ENCODE measurements at places on chromosomes 12 and 14.
A peak's percentile ranks its signal among the peaks of the same experiment; 100 is the strongest.

DNA sequence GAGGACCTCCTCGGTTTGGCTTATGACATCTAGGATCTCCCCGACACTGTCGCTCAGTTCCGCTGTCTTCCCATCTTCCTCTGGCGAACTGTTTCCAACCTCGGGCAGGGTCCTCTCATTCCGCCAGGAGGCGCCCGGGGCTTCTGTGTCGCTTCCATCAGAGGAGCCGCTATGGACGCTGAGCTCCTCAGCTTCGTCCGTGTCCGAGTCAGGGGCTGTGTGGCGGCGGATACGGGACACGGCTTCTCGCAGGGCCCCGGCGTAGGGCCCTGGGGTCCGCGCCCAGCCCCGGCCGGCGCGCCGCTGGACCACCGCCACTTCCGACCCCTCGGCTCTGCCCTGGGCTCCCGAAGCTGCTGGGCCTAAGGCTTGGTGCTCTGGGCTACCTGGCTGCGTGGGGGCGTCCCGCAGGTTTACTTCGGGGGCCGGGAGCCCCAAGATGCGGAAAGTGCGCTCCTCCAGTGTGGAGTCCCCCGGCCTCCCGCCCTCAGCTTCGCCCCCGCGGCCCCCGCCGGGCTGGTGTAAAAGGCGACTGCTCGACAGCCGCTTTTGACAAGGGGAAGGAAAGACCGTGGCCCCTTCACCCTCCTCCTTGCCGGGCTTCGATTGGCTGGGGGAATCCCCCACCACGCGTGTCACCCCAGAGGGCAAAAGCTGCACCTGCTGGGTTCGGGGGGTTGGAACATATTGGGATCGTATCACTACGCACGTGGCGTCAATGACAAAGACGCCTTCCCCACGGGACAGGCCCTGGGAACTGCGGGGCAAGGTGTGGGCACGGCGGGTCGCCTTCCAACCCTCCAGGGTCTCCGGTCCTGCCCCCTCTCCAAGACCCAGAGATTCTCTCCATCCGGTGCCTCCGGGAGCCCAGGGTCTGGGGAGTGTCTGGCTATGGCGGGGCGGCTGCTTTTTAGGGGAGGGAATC lies 2.1 kb downstream of the DDN start:
- DNase-seq: peak; percentile 62

DNA sequence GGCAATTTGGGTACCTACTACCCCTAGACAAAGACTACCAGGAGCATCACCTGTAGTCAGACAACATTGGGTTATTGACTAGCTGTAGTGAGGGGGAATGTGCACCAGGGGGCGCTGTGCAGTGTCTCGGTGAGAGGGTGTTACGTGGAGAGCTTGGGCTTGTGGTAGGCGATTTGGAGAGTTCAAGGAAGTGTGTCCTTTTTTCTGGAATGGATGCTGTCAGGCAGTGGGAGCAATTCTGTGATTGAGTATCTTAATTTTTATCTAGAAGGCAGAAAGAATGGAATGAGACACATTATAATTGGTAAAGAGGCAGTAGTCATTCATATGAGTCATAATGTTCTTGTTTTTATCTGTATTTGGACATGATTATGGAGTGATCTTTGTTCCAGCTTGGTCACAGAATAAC lies 187.7 kb downstream of the GALC start:
- DNase-seq: peak; percentile 40

DNA sequence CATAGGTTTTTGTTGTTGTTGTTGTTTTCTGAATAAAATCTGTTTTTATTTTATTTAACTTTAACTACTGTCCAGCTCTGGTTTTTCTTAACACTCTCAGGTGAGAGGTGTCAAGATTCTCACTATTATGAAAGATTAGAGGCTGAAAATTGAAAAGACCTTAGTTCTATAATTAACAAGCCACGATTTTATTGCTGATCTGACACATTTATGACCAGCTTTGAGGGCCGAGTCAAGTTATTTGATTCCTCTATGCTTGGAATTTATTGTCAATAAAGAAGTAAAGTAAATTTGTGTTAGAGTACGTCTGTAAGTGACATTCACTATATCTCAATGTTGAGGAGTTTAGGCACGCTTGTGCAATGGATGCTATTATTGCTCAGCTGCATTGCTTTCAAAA lies 808.8 kb downstream of the GALC start:
- no peak for DNase-seq

DNA sequence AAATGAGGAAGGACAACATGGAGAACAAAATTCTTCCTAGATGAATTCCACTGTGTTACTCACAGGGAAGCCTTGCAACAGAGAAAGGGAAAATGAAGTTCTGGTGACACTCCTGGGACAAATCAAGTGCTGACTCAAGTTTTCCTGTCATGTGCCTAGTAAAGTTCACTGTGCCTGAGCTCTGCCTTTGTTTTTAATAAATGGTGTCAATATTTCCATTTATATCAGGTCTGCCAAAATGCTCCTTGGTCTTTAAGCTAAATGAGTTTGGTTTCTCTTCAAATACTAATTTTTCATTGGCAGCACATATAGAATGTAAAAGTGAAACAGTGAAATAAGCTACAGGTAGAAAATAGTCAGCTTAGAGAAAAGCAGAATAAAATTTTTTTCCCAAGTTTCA lies 33.0 kb downstream of the HIGD1C start:
- DNase-seq: no peak

DNA sequence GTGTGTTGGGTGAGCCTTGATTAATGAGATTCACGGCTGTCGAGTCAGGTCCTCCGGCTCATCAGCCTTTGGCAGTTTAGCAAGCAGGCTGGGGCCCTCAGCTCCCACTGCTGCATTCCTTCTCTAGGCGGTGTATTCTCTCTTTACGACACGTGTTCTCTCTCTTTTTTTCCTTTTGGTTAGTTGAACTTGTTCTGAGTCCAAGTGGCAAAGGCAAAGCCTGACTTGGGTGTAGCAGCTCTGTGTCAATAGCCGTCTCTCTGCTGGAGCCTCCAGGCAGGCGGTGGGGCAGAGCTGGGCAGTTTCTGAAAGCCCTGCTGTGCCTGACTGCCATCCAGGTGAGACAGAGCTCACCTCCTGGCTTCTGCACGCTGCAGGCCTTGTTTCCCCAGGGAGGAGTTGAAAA lies 46.6 kb downstream of the SUSD6 start:
- no peak for DNase-seq

DNA sequence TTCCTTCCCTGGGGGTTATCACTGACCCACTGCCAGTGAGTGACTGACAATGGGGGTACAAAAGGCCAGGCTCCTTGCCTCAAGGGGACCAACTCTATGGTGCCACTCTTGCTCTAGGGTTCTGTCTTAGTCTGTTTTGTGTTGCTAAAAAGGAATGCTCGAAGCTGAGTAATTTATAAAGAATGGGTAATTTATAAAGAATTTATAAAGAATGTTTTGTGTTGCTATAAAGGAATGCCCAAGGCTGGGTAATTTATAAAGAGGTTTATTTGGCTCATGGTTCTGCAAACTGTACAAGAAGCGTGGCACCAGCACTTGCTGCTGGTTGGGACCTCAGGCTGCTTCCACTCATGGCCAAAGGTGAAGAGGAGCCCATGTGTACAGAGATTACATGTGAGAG lies 15.8 kb upstream of the RASSF8 start:
- no peak for DNase-seq

DNA sequence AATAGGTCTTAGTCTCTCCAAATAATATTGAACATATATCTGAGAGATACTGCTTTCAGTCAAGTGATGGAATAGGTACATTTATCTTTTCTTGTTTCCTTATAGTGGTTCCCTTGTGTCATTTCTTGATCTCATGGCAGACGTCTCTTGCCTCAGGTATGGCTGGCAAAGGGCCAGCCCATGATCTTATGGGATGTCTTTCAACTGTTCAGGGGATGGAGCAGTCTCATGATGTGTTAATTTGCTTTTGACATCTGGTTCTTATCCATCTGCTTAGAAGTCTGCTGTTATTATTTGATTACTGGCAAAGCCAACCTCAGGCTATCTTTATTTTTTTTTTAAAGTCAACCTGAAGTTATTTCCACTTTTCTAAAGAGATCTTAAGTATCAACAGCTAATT lies 262.9 kb downstream of the TMEM117 start:
- DNase-seq: no peak

DNA sequence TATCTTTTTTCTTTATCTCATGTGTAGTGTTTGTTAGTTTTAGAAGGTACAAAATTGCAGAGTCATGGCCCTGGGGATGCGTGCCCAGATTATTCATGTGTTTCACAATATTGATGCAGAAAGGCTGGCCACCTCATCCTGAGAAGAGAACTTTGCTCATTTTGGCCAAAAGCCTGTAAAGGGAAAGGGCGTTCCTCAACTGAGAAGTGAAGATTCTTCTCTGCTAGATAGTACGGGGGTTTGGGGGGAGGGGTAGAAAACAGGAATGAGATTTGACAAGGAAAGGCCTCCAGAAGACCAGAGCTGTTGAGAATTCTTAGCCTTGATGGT lies 1.7 kb downstream of the MGST1 start:
- DNase-seq: no peak

DNA sequence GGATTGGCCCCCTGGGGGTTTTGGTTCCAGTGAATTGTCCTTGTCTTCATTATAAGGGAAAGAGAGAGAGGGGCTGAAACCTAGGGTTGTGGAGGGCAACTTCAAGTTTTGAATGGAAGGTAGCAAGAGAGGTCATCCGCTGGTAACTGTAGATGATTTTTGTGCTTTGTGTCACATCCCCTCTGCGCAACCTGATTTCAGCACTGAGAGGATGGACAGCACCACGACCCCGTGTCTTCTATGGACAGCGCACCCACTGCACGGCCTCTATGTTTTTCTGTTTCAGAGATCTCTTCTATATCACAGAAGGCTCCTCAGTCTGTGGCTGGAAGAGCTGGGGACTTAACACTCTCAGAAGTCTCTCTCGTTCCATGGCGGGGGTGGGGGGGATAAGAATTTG lies 127.0 kb upstream of the RPH3A start:
- no peak for DNase-seq

DNA sequence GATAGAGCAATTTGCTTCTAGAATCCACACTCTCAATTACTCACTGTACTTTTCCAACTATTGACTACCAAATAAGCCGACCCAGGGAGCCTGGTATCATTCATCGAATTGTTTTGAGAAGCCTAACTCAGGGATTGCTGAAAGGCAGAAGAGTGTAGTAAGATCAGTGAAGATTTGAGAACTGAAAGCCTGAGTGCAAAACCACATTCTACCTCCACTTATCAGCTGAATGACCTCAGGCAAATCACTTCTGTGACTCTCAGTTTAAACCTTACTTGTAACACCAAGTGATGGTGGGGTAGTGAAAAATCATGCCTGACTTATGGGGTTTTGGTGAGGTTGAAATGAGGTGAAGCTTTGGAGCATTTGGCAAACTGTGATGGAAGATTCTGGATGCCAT lies 126.1 kb upstream of the MAX start:
- no peak for DNase-seq

DNA sequence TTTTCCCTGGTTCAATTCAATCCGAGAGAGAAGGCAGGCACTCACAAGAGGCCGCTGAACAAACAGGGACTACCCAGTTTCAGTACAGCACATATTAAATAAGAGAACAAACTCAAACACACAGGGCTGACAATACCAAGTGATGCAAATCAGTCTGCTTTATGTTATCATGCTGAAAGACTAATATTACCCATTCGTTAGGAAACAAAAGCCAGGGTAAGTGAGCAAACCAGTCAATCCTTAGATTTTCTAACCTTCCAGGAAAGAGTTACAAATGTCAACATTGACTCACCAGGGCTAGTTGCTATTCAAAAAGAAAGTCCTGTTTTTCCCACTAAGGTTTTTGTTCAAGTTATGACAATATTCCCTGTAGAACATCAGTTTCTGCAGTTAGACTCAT lies 246.2 kb downstream of the C12orf42 start:
- no peak for DNase-seq
